Natural killer cell treated with Interleukin-12 subunit alpha and Interleukin-12 subunit beta and Interleukin-15 and Interleukin-18, amount 100 ng/mL, for 72 hours (primary cell): ENCODE measurements at places on chromosomes 3 and 15.
A peak's percentile ranks its signal among the peaks of the same experiment; 100 is the strongest.

- DNase-seq = peak; percentile 92
Measured at GRCh38 chr3:138834596-138835396, at the start of gene PIK3CB. Gene PIK3CB (minus strand): TSS chr3:138834928. CDS start chr3:138759343, 75,585 bp downstream.

GRCh38 chr15:101201411-101202174 lies 50.3 kb downstream of the CHSY1 start:
- no peak for DNase-seq

DNA sequence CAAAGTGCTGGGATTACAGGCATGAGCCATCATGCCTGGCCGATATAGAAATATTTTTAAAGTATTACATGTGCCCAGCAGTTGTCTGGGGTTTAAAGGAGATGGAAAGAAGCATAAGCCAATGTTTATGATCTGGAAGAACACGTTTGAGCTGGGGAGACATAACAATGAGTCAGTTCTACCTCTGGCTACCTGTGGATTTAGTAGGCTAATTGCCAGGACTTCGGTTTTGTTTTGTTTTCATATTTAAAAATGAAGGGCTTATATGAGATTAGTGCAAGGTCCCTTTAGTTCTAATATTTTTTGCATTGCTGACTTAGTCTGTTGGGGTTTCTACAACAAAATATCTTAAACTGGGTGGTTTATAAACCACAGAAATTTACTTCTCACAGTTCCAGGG lies 22.9 kb upstream of the TNFSF10 start:
- DNase-seq = no peak

GRCh38 chr15:40470423-40471104 lies at the start of gene CHST14:
Gene CHST14 (plus strand): TSS chr15:40470984. CDS start chr15:40471214, 230 bp downstream.
- DNase-seq = peak; percentile 75

DNA sequence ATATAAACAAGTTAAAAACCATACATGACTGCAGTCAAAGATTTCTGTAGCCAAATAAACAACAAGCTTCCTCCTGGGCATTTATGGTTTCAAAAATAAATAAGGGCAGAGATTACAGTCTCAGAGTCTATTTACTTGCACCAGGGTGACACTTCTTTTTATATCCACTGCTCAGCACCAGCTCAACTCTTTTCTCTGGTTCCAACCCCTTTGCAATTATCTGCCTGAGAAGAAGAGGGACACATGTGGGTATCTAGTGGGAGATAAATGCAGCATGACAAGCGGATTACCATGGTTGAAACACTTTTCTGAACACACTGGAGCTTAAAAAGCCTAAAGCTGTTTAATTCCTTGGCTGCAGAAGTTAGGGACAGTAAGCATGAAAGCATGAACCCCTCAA lies 311.5 kb downstream of the CNTN3 start:
- no peak for DNase-seq

DNA sequence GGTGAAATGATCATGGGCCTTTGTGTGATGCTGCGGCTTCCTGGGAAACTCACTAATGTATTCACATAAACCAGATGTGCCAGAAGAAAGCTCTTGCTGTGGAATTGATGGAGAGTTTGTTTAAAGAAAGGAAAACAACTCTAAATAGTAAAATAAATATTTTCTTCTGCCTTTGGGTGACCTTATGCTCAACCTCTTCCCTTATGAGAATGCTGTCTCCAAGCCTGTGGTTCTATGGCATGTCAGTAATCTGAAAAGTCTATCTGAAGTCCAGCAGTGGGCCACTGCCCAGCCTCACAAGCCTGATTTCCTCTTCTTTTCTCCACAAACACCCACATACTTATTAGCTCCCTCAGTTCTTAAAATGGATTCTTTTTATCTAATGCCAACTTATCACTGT lies 49.9 kb upstream of the PHLDB2 start:
- no peak for DNase-seq

DNA sequence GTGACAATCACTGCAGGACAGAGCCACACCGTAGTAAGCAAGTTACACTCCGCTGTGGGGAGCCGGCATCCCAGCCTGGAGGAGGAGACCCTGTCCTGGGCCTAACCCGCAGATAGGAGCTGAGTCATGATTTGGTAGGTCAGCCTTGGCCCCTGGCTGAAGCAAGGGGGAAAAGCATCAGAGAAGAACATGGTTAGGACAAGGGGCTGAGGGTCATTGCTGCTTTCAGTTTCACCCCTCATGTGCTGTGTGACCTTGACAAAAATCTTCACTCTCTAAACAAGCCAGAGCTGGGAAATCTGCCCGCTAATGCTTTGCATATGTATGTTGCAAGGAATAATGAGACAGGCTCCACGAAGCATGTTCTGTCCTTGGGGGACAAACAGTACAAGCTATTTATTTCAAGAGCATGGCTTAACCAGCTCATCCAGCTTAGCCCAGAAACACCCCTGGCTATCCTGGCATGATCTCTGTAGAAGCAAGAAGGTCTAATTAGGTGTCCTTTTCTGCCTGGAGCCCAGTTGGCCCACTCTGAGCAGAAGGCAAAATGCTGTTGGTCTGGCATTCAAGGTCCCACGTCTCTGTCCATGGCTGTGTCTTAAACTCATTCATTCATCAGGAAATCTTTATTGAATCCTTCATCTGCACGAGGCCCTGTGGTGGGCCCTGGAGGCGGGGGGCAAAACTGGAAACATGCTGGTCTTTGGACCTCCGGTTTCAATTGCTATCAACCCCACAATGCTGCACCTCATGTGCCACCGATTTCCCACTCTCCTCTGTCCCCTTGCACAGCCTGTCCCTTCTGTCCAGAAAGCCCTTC lies 221.3 kb upstream of the LYSMD4 start:
- DNase-seq = no peak
